ENCODE measurements at places on chromosomes 12 and 14. TPM values are rescaled to one million over a fixed set of nuclear protein-coding genes. Genes with fewer than 3 reads are reported as not detected.

GRCh38 chr14:97311411-97311810 lies 514.2 kb downstream of the VRK1 start:
- no peaks in the 10 kb centered on the region for H3K4me1 ChIP-seq
- H3K27ac ChIP-seq: no peak overlapping the region
- no peak for DNase-seq
- H3K36me3 ChIP-seq: no peaks in the 10 kb centered on the region
- H3K27me3 ChIP-seq: no peaks in the 10 kb centered on the region

DNA sequence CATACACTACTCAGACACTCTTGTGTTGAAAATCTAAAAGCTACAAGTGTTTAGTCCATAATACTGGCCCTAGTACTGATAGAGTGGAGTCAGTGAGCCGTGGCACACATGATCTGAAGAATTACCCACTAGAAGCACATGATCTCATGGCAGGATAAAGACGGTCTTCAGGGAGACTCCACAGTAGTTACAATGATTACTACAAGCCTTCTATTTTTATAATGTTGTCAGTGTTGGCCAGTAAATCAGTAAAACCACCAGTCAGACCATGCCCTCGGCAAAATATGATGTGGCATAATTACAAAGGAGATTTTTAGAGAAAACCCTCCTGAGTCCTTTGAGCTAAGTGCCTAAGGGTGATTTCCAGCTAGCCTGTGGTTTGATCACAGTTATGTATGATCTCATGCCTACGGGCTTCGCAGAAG lies 114.9 kb downstream of the PDZRN4 start:
- H3K27me3 ChIP-seq: no peaks in the 10 kb centered on the region
- no peak overlapping the region for H3K27ac ChIP-seq
- no peaks in the 10 kb centered on the region for H3K4me1 ChIP-seq
- H3K4me3 ChIP-seq: no peak overlapping the region
- no peak for DNase-seq

DNA sequence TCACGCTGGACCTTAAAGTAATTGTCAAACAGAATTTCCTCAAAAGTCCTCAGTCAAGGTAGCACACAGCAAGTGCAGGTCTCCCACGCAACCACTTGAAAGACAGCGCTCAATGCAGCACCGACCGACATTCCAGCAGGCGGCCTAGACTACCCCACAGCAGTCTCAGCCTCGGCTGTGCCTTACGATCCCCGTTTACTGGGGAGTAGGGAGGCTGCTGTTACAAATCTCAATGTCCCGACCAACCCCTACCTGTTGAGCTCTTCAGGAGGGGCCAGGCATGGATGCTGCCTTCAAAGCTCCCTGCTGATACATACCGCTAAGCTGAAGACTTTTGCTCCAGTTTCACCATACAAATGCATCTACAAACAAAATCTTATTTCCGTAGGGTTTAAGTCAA lies 21.8 kb downstream of the VPS37B start:
- no peak overlapping the region for H3K27ac ChIP-seq
- H3K27me3 ChIP-seq: no peaks in the 10 kb centered on the region
- H3K36me3 ChIP-seq: peaks cover 4% of the 10 kb centered on the region
- H3K4me1 ChIP-seq: peaks cover 25% of the 10 kb centered on the region

GRCh38 chr14:64685371-64686281 lies 18.6 kb upstream of the PLEKHG3 start:
- H3K27me3 ChIP-seq: no peaks in the 10 kb centered on the region
- no peak for DNase-seq
- H3K36me3 ChIP-seq: no peaks in the 10 kb centered on the region
- no peak overlapping the region for H3K27ac ChIP-seq
- H3K4me1 ChIP-seq: peaks cover 30% of the 10 kb centered on the region

Gene PLA2G1B
- not detected for total RNA-seq

Gene TAS2R43
- 6.3 TPM for total RNA-seq

Data from thoracic aorta (tissue), 2 donors.